Activated CD4-positive, CD25-positive, alpha-beta regulatory T cell treated with anti-CD3 and anti-CD28 coated beads, Interleukin-2, amount 50 U/mL, for 24 hours (primary cell): ENCODE measurements at places on chromosomes 3 and 15.

- ATAC-seq, result no peak
These were observed 41.8 kb downstream of the ITGB5 start for GRCh38 chr3:124845406-124845805.

DNA sequence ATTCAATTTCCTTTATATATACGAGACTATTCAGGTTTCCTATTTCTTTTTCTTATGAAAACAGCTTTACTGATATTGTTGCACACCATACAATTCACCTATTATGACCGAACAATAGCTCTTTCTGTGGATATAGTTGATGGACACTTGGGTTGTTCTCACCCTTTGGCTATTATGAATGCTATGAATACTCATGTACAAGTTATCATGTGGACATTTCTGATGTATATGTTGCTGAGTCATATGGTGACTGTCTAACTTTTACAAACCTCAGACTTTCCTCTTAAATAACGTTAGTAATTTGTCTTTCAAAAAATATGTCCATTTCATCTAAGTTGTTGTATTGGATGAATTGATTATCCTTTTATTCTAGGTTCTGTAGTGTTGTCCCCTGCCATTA lies 15.7 kb upstream of the USF3 start:
- peak; percentile 41 for ATAC-seq

GRCh38 chr15:73923488-73924164 lies 2.6 kb upstream of the LOXL1 start:
- no peak for ATAC-seq

- ATAC-seq, result no peak
These were observed 201.8 kb upstream of the KCNH8 start for GRCh38 chr3:18946524-18946923.

DNA sequence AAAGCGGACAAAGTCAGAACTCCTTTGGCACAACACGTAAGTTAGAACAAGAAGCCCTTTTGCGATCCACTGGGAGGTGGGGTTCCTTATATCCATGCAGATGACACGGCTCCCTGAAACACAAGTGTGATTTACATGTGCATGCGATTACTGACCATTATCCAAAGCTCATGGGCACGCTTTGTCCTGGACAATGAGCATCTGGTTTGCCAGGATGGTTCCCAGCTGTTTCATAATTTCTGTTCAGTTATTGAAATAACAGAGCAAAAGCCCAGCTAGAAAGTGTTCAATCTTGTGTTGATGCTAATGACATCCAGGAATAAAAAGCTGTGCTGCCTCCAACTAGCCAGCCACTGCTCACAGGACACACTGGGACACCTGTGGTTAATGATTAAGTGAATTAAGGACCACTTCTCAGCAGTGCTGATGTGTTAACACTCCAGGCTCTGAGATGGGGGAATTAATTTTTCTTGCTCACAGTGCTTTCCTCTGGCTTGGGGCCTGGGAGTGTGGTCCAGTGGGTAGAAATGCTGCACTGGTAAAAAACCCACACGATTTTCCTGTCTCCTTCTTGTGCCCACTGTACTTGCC lies 123.1 kb upstream of the SLC2A2 start:
- no peak for ATAC-seq

DNA sequence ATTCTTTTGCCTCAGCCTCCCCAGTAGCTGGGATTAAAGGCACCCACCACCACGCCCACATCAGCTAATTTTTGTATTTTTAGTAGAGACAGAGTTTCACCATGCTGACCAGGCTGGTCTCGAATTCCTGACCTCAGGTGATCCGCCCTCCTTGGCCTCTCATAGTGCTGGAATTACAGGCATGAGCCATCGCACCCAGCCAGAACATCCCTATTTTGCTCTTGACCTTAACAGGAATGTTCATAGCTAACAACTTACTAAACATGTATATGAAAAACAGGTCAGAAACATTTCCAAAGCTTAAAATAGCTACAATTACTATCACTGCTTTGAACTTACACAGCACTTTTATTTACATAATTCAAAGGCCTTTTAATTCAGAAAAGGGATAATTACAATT lies 33.7 kb downstream of the UQCC5 start:
- no peak for ATAC-seq

GRCh38 chr3:110814170-110815007 lies 257.2 kb upstream of the NECTIN3 start:
- peak; percentile 70 for ATAC-seq

GRCh38 chr3:146839727-146840375 lies 234.7 kb upstream of the PLSCR5 start:
- ATAC-seq, result no peak

- no peak for ATAC-seq
These were observed 16.1 kb downstream of the PAQR9 start for GRCh38 chr3:142947352-142947751.

DNA sequence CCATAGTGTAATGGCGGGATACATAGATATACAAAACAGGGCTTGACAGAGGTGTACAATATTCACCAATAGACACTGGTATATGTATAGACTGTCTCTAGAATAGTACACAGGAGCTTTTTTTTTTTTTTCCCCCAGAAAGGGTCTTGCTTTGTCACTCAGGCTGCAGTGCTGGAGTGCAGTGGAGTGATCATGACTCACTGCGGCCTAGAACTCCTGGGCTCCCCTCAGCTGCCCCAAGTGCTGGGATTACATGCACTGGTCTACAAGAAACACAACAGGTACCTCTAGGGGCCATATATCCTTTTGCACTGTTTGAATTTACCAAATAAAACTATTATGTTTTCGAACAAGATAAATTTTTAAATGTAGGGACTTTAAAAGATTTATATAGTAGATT lies 12.3 kb downstream of the RHOA start:
- ATAC-seq, result no peak

DNA sequence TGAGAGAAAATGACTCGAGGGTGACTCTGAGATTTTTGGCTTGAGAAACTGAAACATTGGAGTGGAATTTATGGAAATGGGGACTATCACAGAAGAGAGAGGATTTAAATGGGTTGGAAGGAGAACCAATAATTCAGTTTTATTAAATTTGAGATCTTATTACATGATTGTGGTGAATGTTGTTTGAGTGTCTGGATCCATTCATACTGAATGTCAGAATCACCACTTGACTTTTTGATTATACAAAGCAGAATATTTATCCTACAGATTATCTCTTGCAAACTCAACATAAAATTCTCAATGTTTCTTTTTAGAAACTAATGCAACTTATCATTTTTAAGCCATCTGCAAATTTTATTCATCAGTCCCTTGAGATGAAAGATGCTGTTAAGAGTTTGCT lies 332.8 kb downstream of the CNTN3 start:
- ATAC-seq, result no peak

- ATAC-seq, result no peak
These were observed 128.3 kb downstream of the PLCL2 start for GRCh38 chr3:17013050-17013449.

GRCh38 chr3:140296796-140297352 lies 361.9 kb downstream of the CLSTN2 start:
- ATAC-seq, result no peak

DNA sequence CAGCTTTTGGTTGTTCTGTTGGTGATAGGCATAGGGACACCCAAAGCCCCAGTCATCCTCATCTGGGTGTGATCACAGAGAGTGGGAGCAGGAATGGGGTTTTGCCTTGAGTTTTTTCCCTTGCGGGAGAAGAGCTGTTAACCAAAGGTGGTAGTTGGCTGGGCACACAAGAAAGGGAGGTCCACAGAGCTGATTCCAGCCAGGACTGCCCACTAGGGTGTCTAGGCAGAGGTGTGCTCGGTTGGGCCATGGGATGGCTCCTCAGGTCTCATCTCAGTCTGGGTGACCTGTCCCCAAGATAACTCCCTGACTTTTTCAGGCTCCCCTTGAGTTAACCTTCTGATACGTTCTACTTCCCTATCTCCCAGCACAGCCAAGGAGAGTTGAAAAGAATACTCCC lies 134.8 kb downstream of the PDE8A start:
- no peak for ATAC-seq

DNA sequence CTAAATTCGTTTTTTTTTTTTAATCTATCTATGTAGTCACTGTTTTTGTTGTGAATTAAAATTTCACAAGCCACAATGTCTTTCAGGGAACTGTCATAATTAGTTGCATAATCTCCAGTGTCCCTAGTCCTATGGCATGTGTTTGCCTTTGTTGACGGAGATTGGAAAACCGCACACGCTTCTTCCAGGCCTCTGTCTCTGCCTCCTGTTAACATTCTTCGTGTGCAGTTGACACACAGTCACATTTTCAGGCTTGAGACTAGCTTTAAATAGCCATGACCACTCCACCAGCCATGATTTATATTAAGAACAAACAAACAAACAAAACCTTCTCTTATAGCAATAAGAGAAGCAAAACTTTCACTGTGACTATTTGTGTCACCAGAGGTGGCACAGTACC lies 139.8 kb downstream of the DUT start:
- ATAC-seq, result no peak

DNA sequence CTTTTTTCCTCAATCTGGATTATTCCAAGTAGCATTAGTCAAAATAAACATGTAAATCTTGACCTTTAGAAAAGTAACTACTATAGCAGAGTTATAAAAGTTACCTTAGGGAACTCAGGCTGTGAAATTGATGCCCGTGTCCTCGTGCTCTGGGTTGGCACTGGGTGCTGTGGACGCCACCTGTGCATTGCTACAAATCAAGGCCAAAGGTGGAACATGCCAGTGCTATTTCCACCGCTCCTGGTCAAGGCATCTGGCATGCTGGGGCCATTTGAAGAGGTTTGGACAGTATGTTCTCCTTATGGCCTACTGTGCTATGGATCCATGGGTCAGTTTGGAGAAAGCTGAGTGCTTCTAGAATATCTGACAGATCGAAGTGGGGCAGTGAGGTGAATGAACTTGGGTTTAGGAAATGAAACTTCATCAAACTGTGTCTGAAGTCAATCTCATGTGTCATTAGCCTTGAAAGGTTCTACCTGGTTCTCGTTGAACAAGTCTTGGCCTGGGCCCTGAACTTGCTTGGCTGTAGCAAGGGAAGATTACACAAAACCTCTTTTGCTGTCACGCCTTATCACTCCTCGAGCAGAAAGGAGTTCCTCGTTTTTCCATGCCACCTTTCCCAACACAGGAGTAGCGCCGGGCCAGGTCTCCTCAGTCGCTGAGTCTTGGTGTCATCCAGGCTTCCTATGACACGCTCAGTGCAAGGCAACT lies 397.6 kb upstream of the RGMA start:
- ATAC-seq, result no peak

DNA sequence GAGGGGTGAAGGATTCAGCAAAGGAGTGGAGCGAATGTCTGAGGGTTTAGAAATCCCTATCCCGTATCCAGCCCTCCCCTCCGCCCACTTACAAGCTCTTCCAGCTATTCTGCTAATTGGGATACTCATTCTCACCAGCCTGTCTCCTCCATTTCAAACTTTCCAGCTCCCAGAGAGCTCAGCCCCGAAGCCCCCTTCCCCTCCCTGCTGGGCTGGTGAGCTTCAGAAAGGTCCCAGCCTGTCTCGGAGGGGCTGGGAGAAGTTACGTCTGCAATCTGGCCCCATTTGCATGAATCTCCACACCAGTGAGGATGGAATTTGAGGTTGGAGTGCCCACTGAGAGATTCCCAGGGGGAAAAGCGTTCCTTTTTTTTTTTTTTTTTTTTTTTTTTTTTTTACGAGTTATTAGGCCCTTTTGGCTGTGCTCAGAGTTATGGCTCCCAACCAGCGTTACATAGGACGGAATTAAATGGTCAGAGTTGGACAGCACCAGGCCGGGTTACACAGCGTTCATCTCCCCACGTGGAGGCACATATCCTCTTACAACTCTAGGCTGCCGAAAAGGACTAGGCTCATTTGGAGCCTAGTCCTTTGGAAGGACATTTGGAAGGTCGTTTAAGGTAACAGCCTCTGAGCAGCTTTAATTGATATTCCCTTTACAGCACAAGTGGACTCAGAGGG lies 34.6 kb downstream of the FGD5 start:
- no peak for ATAC-seq

DNA sequence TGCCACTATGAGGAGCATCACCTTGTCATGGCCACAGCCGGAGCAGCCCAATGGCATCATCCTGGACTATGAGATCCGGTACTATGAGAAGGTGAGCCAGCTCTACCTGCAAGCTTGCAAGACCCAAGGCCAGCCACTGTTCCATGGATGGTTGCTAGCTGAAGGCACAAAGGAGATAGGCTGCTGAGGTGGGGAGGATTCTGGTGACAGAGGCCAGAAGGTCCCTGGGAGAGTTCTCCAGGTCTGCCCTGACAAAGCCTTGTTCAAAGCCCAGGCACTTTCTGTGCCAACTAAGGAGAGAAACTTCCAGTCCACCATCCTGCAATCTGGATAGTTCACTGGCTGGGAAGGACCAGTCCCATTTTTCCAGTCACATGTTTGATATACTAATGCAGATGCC lies 359.1 kb downstream of the EPHB1 start:
- no peak for ATAC-seq

DNA sequence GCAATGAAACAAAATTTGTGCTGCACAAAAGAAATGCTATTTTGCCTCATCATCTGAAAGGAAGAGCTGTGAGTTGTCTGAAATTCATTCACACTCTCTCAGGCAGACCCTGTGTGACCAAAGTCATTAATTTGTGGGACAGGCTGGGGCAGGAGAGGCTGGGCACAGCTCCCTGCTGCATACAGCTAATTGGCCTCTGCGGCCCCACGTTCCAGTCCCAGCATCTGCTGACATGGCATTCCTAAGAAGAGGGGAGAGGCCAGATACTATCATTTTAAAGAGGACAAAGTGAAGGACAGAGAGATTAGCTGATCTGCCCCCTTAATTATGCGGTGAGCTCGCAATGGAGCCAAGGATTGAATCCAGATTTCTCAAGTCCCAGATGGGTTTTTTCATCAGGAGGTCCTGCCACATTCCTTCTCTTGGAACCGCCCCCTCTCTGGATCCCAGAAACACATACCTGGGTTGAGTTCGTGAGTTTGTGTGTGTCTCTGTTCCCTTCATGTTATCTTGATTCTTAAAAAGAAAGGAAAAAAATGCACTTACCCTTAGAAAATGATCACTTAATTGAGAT lies 25.1 kb downstream of the POLR2M start:
- no peak for ATAC-seq

GRCh38 chr3:148833223-148833622 lies 5.6 kb downstream of the CPB1 start:
- no peak for ATAC-seq

DNA sequence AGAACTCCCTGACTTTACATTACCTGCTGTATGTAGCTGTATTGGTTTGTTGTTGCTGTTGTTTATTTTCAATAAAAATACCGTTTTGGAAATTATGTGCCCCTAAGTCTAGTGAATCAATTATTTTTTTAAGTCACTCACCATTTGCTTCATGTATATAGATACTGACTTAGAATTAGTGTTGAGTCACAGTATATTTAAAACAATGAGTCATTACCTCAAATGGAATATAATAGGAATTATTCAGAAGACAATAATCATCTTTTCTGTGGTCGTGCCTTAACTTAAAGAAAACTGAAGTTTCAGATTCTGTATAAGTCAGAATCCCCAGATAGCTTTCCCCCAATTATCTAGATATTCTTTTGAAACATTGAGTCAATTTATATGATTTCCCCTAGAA lies 21.0 kb upstream of the ALDH1A2 start:
- ATAC-seq, result peak; percentile 38

GRCh38 chr3:8645712-8646111 lies 1.1 kb upstream of the SSUH2 start:
- ATAC-seq, result no peak
